Endothelial cell of coronary artery (primary cell): ENCODE measurements at places on chromosomes 3 and 15. TPM values are rescaled to one million over a fixed set of nuclear protein-coding genes. Genes with fewer than 3 reads are reported as not detected.

Gene C3orf20
- under 0.01 TPM in 2 replicates for total RNA-seq

Gene AGBL1
- not detected in 2 replicates for total RNA-seq

Gene TM6SF1
- total RNA-seq = 31.8 and 44.3 TPM in 2 replicates

Gene CCDC174
- 6.6 and 10.6 TPM in 2 replicates for total RNA-seq

Gene SLC2A2
- not detected in 2 replicates for total RNA-seq

Gene ZNF80
- not detected in 2 replicates for total RNA-seq

Gene LRTM1
- not detected in 2 replicates for total RNA-seq

Gene FANCD2OS
- total RNA-seq = not detected in 2 replicates

Gene P2RY12
- total RNA-seq = not detected in 2 replicates

Gene GOLGA6L25
- not detected in 2 replicates for total RNA-seq

Gene SCN10A
- total RNA-seq = under 0.01 TPM in 1 of 2 replicates, not detected in the other

Gene SPATA12
- 0.09 and 0.18 TPM in 2 replicates for total RNA-seq

Gene SCN11A
- total RNA-seq = 0.09 TPM in 1 of 2 replicates, not detected in the other

Gene DISP2
- total RNA-seq = 0.18 and 0.19 TPM in 2 replicates

Gene ACP3
- total RNA-seq = not detected in 2 replicates

Gene ZNF660
- total RNA-seq = 0.63 and 1.8 TPM in 2 replicates

Gene ZCWPW2
- 0.18 and 0.19 TPM in 2 replicates for total RNA-seq

Gene PCNP
- total RNA-seq = 71.0 and 81.9 TPM in 2 replicates

Gene SPTSSB
- not detected in 2 replicates for total RNA-seq

Gene HIGD2B
- total RNA-seq = not detected in 2 replicates
